ENCODE measurements at places on chromosomes 2 and 18.

GRCh38 chr2:236366049-236366387 is 101.8 kb upstream of the ASB18 start:
- no peak for DNase-seq

DNA sequence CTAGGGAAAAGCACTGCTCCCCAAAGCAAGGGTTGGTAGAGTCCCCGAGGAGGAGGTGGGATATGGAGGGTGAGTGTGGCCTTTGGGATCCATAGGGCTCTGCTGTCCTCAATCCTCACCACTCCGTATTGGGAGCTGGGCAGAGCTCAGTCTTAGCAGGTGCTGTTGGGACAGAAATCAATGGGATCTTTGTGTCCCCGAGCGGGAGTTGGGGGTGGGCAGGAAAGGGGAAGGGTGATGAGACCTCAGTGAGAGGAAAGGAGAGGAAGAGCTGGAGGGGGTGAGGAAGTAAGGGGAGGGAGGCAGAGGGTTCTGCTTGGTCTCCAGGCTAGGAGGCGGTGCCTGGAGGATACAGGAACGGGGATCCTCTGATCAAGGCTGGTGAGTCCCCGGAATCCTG is 2.6 kb downstream of the ASIC4 start:
- no peak for DNase-seq

GRCh38 chr2:195861821-195862220 is 204.8 kb downstream of the SLC39A10 start:
- DNase-seq: peak; percentile 9

- DNase-seq: no peak
These were observed 1.1 kb upstream of the WBP1 start for GRCh38 chr2:74457129-74457548.

DNA sequence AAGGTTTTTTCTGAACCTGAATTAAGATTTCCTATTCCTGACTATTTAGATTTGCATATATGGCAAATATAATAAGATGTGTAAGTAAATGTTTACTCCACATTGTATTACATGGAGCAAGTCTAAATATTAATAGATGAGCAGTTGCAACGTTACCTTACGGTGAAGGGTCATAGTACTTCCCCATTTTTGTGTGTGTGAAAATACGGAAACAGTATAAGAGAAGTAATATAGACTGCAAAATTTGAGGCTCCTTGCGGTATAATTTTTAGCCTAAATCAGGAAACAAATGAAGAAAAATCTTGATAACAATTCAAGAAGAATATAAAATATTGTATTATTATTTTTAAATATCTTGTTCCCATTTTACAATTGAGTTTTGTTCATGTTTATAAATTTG is 434.2 kb downstream of the GRB14 start:
- no peak for DNase-seq

- DNase-seq: no peak
These were observed 69.8 kb upstream of the KCTD1 start for GRCh38 chr18:26618135-26618534.

DNA sequence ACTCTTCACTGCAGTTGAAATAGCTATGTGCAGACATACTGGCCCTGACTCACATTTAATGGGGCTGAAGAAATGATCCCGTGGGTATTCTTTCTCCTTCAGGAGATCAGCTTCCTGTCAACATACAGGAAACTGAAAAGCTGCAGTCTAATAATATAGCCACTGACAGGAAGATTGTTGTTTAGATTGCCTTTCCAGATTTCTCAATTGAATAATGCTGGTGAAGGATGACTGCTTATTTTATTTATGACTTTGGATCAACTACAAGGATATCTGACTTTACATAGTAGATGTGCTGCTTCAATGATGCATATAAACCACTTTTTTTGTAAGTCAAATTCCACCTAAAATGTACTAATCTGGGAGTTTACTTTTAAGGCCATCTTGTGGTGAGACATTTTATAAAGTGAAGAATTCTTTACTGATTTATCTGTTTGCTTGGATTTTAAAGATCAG is 93.4 kb upstream of the MAP4K3 start:
- DNase-seq: peak; percentile 76

DNA sequence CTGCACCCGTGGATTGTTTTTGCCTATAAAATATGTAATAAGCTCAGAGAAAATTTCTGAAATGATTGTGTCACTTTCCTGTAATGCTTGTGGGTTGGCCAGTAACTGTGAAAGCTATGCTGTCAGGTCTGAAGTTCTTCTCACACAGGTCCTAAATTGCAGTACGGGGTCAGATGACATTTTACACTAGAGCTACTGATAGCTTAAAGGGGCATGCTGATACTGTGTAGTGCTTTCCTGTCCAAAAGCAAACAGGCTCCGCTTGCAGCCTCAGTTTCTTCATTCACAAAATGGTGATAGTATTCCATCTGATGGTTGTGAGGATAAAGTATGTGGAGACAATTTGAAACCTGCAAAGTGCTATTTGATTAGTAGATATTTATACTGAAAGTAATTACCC is 7.6 kb upstream of the FARSB start:
- DNase-seq: no peak

DNA sequence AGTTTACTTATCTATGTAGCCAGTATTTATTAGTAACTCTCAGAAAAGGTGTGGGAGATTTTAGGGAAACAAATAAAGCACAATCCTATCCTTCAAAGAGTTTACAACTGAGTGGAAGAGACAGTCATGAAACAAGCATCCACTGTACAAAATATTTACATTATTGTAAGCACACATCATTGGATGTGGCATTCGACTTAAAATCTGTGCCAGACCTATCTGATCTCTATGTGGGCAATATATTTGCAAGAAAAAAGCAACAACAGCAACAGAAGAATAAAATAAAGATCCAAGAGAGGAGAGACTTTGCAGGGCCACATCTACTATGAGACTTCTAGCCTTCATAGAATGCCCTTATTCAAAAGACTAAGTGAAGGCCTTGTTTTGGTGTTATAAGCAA is 882.1 kb upstream of the PIK3C3 start:
- no peak for DNase-seq

- DNase-seq: peak; percentile 50
These were observed 261.6 kb downstream of the NDUFA10 start for GRCh38 chr2:239763433-239764097.

DNA sequence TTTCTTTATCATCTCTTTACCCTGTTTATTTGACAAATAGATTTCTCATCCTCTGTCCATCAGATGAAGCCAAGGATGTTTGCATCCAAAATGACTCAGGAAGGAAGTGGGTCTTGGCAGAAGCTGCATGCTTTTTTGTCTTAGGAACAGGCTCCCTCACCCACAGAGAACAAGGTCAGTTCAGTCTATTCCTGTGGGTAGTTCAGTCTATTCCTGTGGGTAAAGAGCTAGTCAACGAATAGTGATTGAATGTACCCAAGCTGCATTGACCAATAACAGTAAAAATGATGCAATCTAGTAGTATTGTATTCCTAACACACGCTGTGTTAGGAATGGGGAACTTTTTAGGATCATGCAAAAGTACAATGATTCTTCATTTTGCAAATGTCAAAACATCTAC is 290.8 kb upstream of the TANK start:
- DNase-seq: peak; percentile 68

DNA sequence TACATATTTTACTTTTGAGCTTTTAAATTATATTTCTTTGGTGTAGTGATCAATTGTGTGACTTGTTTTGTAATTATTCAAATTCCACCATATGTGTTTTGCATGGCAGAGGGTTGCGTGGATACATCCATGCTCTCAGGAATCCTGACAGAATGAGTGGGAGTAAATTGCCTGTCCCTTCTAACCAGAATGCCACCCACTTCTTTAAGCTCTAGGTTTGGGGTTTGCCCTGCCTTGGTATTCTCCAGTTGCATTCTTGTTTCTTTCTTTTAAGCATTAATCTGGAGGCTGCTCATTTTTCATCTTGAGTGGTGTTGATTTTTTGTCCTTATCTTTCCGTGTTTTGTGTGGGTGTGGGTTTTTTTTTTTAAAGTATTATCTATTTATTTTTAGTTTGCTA is 360.0 kb downstream of the PTPRM start:
- DNase-seq: no peak

Measured in muscle of leg (tissue), 16 donors.